ENCODE measurements at places on chromosomes 2 and 18.

- DNase-seq: no peak
Measured at GRCh38 chr2:69385443-69386151, 1.4 kb downstream of the GFPT1 start.

GRCh38 chr2:28547906-28548600 lies 52.2 kb downstream of the PLB1 start:
- no peak for DNase-seq

GRCh38 chr2:10319892-10320574 lies 17.3 kb downstream of the HPCAL1 start:
- DNase-seq: no peak

DNA sequence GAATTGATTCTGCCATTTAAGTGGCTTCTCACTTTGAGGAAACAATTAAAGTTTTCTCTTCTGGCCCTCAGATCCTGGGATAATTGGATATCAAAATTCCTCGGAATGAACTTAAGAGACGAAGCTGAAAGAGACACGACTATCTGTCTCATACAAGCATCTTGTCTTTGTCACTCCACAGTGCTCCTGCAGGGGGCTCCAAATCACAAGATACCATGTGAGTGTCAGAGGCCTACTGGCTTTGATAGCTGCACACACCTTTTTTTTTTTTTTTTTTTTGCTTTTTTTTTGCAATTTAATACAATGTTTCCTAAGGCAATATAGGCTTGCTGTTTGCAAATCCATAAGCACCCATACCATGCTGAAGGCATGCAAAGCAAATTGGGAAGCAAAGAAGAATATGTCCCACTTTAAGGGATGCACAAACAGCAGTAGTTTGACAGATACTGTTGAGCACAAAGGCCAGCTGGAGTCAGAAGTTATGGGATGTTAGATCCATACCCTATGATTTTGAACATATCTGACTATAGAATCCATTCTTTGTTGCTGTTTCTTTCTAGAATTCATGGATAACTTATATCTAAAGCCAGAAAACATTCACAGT lies 109.0 kb upstream of the CBLN2 start:
- DNase-seq: no peak

- no peak for DNase-seq
Measured at GRCh38 chr18:36811955-36812354, 16.8 kb downstream of the TPGS2 start.

GRCh38 chr2:10054424-10054823 lies 11.1 kb downstream of the KLF11 start:
- no peak for DNase-seq

DNA sequence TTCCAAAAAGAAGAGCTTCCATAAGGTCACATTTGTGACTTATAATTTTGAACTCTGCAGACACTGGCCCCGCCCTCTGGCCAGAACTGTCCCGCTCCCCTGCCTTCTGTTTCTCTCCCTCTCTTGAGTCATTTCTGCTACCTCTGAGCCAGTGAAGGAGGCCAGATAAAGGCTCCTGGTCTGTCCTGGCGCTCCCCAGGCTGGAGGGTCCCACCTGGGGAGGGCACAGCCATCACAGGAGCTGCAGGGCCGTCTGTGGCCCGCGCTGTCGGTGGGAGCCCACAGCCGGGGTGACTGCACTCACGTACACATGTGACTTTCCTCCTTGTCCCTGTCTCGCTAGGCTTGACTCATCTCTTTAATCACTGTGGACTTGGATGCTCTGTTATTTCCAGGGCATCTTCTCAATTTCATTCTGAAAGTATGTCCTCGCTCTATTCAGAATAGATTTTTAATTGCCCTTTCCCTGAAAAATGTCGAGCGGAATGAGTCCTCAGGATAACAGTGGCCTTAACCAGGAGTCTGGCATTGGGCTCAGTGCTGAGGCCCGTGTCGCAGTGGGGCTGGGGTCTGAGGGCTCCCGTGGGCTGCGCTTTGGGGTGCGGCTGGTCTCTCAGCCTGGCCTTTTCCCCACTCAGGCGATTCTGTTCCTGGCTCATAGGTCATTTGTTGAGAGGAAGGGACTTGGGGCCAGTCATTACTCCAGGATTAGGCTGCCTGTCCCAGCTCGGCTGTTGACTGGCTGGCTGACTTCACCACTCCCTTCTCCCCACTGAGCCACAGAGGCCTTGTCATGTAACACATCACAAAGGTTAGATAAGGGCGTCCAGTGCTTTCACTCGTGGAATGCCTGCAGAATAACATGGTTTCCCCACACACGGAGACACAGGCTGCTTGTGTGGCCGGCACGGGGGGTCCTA lies 34.5 kb downstream of the KLHL29 start:
- DNase-seq: no peak

- DNase-seq: no peak
Measured at GRCh38 chr18:23243816-23244215, 108.5 kb downstream of the CABLES1 start.

DNA sequence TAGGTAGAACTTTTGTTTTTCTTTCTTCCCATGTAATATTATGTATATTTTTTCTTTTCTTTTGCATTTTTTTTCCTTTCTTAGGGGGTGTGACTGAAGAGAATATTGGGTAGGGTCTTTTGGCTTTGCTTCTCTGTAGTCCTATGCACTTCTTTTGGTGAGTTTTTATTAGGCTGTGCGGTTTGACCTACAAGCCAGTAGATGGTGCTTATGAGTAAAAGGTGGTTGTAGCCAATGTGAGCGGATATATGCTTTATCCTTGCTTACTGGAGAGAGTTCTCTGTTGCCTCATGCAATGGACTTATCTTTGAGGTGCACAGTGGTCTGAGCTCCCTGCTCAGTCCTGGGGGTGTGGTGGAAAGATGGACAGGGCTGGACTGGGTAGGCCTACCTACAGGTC lies 52.7 kb downstream of the DSEL start:
- DNase-seq: no peak

- DNase-seq: no peak
Measured at GRCh38 chr2:29920130-29920577, 1.2 kb downstream of the ALK start.

GRCh38 chr2:230944123-230944653 lies 19.1 kb upstream of the GPR55 start:
- no peak for DNase-seq

DNA sequence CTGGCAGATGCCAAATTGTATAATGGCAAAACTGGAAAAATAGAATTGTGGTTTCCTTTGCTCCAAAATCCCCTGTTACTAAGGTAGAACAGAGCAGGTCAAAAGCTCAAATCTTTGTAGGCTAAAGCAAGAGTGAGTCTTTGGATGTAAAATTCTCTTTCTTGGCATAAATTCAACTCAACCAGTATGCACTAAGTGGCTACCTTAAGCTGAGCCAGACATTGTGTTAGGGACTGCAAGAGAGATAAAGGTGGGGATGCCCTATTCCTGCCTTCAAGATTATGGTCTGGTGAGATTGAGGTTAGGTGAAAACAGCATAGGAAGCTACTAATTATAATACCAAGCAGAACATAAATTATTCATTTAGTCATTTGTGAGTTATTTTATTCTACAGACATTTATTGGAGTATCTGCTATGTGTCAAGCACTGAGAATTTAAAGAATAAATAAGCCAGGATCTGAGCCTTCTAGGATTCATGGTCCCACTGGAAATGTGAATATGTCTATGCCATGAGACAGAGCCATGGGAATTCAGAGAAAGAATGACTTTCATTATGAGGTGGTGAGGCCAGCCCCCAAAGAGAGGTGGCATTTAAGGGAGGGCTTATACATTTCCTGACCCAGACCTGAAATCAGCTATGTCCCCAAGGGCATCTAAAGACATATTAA lies 198.0 kb upstream of the NCKAP5 start:
- no peak for DNase-seq

DNA sequence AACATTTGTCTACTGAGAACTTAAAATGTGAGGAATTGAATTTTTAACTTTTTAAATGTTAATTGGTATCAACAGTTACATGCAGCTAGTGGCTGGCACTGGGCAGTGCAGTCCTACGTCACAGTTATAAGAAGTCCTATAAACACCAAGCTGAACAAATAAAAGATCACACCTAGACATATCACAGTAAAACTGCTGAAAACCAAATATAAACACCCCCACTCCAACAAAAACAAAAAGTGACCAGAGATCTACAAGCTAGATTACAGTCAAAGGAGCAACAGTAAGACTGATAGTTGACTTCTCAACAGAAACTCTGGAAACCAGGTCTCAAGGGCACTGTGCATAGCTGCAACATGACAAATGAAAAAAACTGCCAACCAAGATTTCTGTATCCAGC lies 19.4 kb downstream of the TLK1 start:
- no peak for DNase-seq

DNA sequence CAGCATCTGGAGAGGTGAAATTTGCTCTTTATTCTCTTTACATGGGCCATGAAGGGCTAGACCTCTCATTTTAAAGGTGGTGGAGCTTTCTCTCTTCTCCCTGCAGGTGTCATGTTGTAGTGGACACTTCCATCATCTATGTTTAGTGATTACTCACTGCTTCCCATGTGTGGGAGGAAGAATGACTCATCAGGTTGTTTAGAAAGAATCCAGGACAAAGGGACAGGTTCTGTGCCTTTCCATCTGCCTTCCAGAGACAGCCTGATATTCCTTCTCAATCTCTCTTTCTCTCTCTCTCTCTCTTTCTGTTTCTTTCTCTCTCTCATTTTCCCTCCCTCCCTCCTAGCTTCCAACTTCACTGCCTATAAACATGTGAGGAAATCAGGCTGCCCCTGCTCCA lies 38.7 kb downstream of the SCG2 start:
- peak; percentile 50 for DNase-seq
